ENCODE measurements at places on chromosomes 3 and 15. TPM values are rescaled to one million over a fixed set of nuclear protein-coding genes. Genes with fewer than 3 reads are reported as not detected.
A peak's percentile ranks its signal among the peaks of the same experiment; 100 is the strongest.

DNA sequence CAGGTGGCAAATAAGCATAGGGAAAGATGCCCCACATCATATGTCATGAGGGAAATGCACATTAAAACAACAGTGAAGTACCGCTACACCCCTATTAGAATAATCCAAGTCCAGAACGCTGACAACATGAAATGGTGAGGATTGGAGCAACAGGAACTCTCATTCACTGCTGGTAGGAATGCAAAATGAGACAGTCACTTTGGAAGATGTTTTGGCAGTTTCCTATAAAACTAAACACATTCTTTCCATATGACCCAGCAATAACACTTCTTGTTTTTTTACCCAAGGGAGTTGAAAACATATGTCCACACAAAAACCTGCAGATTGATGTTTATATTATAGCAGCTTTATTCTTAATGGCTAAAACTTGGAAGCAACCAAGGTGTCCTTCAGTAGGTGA is 116.4 kb upstream of the TOPAZ1 start:
- no peak for DNase-seq

GRCh38 chr3:135966271-135966961 is 888 bp downstream of the PPP2R3A start:
- peak; percentile 75 for DNase-seq

DNA sequence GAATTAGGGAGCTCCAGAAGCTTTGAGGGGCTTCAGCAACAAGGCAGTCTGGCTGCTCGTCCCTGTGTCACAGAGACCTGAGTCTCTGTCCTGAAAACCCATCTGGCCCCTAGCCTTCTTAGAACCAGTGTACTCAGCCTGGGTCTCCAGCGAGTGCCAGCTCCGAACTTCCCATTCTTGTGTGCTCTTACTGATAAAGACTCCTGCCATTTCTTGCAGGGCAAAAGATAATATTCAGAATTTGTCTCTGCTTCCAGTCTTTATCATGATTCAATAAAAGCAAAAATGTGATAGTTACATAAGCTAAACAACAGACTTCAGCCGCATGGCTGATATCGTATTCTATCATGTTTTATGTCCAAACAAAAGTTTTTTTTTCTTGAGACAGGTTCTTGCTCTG is 36.0 kb upstream of the BCL2A1 start:
- DNase-seq, result no peak

GAP43 gene
- not detected for total RNA-seq

MED12L gene
- 2.1 TPM for total RNA-seq

DNA sequence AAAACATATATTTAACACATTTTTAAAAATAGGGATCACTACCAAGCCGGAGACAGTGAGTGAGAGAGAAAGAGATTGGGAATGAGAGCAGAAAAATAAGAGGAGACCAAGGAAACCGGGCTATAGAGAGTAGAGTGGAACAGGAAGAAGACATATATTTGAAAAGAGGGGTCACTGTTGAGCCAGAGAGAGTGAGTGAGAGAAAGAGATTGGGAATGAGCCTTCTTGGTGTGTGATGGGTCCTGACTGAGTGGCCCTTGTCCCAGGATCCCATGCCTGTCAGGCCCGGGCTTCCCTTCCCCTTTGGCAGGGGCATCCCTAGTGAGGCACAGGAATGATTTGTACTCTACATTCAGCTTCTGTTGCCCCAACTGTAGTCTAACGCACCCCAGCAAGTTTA is 646.6 kb downstream of the NTRK3 start:
- DNase-seq, result no peak

GRCh38 chr3:76724706-76725105 is 315.2 kb upstream of the ROBO2 start:
- no peak for DNase-seq

GRCh38 chr3:64578062-64578770 is 109.6 kb downstream of the ADAMTS9 start:
- DNase-seq, result no peak

DNA sequence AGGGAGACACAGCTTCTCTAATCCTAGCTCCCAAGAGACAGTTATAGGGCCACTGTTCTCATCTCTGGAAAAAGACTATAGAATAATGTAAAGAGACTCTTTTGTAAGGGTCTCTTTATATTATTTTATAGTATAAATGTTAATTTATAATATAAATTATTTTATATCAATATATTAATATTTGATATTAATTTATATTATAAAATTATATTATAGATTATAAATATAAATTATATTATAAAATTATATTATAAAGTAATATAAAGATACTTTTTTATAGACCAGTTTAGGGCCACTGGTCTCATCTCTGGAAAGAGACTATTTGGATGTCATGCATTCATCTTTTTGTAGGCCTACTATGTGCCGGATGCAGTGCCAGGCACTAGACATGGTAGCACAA is 53.9 kb downstream of the SV2B start:
- no peak for DNase-seq
